ENCODE measurements at places on chromosomes 4 and X.

DNA sequence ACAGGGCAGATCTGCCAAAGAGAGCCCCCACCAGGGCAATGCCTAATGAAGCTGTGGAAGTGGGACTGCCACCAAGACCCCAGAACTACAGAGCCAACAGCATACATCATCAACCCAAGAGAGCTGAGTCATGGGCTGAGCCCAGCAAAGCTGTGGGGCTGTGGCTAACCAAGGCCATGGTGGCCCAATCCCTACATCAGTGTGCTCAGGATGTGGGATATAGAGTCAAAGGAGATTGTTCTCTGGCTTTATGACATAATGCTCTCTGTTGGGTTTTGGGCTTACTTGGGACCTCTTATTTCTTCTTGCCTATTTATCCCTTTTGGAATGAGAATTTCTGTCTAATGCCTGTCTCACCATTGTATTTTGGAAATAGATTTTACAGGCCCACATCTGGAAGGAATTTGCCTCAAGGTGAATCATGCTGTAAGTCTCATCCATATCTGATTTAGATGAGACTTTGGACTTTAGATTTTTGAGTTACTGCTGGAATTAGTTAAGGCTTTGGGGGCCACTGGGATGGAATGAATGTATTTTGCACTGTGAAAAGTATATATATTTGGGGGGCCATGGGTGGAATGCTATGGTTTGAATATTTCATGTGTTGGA is 5.4 kb upstream of the PRDM5 start:
- no peak for DNase-seq

DNA sequence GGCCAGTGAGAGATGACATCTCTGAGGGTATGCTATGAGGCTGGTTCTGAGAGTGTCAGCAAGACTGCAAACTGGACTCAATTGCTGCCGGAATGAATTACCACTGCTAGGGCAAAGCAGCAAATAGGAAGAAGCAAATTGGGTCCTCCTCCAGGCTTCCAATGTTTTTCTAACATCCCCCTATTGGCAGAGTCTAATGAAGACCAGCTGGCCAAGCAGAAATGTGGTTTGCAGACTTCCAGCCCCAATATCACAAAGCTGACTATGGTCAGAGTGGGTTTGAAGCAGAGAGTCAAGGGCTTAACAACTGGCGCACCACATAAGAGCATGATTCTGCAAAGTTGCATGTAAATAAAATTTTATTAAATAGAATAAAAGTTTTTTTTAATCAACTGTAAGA is 225.4 kb upstream of the GLRA2 start:
- DNase-seq = no peak

GRCh38 chrX:69027181-69028005 is 137.9 kb downstream of the PJA1 start:
- no peak for DNase-seq

GRCh38 chr4:188412499-188412898 is 273.3 kb downstream of the TRIML1 start:
- no peak for DNase-seq

DNA sequence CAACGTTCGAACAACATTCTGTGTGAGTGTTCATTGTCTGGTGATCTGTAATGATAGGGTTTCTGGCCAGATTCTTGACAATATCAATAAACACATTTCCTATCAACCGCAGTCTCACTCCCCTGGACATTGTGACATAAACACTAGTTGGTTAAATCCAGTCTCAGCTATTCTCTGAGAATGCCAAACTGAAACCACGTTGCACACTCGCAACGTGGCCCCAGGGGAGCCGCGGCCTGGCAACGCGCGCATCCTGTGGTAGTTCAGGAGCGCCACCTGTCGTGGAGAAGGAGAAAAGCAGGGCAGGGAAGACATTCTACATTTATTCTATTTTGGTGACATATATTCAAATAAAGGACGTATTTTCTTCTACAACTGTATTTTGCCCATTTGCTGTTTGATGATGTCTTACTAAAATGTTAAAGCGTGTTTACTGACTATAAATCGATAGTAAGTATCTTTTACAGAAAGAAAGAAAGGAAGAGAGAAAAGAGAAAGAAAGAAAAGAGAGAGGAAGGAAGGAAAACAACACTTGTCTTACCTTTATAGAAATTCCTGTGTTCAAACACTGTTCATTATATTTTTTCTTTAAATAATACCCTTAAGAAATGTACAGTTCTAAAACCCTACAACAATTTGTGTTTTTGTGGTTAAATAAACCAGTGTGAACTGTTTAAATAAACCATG is 738.3 kb upstream of the FRG1 start:
- DNase-seq = peak; percentile 82

DNA sequence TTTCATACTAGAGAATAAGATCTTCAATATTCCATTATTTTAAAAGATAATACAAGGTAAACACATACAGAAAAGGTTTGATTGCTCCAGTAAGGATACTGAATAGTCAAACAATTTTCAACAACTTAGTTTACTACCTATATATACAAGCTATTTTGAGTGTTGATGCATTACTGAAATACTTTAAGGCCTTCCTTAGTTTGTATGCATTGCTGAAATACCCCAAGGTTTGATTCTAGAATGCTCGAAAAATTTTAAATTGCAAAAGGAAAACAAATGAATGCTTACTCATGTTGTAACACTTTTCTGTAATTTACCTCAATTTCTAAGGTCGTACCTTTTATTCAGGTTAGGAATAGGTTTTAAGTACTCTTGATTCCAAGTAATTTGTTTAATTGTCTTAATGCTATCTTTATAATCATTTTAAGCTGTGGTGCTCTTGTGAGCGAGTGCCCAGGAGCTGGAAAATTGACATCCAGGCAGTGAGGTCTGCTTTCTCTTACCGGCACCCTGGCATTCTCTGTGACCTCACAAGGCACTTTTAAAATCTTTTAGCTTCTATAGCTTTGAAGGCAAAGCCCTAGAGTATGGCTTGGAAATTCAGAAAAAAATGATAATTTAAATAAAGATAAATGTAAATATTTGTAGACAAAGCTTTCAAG is 114.0 kb downstream of the BMPR1B start:
- DNase-seq = no peak

- no peak for DNase-seq
These were observed 52.1 kb upstream of the TEX13D start for GRCh38 chrX:124280294-124280902.

DNA sequence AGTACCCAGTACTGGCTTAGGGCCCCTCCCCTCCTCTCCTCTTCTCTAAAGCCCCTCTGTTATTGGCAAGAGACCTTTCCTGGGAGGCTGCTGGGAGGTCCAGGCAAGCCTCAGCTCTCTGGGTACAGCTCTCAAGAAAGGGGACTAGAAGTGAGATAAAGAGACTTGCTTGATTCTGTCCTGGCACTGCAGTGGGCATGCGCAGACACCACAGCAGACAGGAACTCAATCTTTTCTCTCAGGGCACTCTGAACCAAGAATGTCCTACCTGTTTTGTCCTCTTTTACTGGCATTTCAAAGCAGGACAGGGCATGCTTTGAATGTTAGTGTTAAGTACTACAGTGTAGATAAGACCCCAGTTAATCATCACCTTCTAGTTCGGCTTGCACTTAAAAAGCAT is 74.9 kb downstream of the NYX start:
- DNase-seq = no peak

- DNase-seq = peak; percentile 36
These were observed 97.3 kb downstream of the DDX60 start for GRCh38 chr4:168221301-168221700.

DNA sequence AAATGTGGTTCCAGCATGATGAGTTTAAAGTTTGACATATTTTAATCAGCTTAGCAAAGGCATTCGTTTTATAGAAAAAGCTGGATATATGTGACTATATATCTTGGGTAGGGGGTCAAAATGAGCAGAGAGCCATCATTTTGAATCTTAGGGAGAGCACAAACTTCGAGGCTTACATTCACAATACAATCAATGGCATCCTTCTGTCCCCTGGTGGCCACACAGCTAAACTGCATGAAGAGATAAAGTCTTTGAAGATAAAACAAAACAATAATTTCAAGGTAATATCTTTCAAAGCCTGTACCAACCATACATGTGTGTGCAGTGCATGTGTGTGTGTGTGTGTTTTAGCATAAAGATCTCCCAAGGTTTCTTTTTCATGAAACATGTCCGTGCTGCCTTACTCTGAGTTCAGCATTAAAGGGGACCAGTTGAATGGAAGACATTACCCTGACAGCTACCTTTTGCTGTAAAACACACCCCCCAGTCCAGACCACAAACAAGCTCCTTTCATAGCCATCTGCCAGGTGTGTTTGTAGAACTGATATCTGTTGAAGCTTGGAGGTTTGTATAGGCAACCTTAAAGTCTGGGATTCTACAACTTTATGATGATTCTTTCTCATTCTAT is 22.0 kb downstream of the DYNLT3 start:
- DNase-seq = peak; percentile 35

DNA sequence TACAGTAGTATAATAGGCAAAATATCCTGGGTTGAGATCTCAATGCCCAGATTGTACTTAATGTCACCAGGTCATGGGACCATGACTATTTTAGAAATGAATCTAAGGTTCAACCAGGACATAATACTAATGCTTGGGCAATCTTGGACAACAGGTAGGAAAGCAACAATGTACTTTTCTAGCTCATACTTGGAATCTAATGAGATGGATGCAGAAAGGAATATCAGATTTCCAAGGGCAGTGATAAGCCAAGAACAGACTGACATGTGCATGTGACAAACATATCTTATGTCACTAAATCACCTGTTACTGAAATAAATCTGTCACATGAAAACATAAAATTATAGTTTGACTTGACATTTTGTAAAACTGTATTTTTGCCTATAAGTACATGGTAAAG is 51.1 kb downstream of the RPS6KA3 start:
- DNase-seq = no peak

GRCh38 chr4:10083331-10083771 is 33.2 kb downstream of the WDR1 start:
- DNase-seq = no peak

DNA sequence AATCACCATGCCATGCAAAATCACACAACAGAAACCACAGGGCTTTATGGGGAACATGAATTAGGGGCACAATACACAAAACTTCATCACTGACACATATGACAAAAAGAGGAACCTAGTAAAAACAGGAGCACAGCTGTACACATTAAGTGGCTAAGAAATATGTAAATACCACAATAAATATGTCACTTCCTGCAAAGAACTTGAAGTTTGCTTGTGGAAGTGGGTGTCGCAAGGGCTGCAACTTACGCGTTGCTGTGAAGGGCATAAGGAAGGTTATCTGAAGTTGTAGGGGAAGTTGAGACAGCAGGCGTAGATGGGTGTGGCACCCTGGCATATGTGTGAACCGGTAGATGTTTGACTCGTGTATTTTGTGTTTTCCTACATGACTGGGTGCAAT is 42.4 kb downstream of the CLCN4 start:
- DNase-seq = no peak

DNA sequence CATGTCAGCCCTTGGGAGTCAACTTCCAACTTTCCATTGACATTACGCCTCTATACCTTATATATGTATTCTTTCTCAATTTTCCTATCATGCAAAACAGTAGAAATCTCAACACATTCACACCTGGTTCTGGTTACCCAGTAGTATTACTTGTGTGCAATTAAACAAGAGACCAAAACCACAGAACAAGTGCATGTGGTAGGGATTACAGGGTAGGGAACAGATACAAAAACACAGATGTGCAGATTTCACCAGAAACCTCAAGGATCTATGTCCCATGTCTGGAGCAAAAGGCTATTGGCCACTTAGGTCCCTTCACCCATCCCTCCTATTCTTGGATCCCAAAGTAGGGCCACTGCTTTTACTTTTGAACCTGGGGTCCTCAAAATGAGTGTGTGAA is 143.6 kb upstream of the ZCCHC13 start:
- no peak for DNase-seq

GRCh38 chr4:110250023-110250387 is 51.6 kb upstream of the ELOVL6 start:
- no peak for DNase-seq

DNA sequence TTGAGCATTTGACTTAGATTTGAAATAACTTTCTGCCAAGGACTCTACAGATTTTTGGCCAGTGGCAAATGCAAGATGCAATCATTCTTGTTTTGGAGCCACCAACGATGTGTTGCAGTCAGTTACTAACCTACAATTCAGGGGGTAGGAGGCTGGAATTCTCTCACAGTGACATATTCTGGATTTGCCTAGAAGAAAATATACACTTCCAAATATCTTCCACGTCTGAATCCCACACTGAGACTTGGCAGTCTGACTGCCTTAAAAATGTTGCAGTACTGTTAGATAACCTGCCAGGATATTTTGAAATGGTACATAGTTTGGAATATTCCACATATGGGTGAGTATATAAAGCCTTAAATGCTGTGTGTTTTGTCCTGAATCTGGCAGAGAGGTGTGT is 27.6 kb upstream of the AGTR2 start:
- DNase-seq = no peak

All from NCI-H1092 treated with DMSO at 0.1 percent for 48 hours (cell line).